ENCODE measurements at places on chromosomes 4 and X.

- DNase-seq: no peak
Observed at GRCh38 chr4:168071304-168071703, 21.0 kb upstream of the ANXA10 start.

DNA sequence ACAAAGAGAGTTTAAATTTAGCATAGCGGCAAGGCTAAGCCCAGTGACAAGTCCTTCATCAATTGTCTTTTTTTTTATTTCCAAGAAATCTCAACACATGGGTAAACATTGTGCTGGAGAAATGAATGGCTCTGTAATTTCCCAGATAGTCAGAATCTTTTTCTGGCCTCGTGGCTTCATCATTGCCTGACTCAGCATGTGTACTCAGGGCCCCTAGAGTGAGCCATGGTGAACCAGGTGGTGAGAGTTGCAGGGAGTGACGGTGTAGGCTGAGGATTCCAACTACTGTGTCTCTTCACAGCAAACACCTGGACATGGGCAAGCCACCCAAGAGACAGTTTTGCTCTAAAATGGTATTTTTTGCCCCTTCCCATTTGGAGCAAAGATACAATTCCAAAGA, 43.1 kb upstream of the UCP1 start:
- DNase-seq: no peak

GRCh38 chr4:39608451-39608850, 30.2 kb downstream of the SMIM14 start:
- no peak for DNase-seq

- DNase-seq: peak; percentile 49
Observed at GRCh38 chr4:78057135-78057599, at the start of gene FRAS1. TSS of gene FRAS1 (plus strand) at chr4:78057323. CDS start at chr4:78058010, 687 bp downstream.

DNA sequence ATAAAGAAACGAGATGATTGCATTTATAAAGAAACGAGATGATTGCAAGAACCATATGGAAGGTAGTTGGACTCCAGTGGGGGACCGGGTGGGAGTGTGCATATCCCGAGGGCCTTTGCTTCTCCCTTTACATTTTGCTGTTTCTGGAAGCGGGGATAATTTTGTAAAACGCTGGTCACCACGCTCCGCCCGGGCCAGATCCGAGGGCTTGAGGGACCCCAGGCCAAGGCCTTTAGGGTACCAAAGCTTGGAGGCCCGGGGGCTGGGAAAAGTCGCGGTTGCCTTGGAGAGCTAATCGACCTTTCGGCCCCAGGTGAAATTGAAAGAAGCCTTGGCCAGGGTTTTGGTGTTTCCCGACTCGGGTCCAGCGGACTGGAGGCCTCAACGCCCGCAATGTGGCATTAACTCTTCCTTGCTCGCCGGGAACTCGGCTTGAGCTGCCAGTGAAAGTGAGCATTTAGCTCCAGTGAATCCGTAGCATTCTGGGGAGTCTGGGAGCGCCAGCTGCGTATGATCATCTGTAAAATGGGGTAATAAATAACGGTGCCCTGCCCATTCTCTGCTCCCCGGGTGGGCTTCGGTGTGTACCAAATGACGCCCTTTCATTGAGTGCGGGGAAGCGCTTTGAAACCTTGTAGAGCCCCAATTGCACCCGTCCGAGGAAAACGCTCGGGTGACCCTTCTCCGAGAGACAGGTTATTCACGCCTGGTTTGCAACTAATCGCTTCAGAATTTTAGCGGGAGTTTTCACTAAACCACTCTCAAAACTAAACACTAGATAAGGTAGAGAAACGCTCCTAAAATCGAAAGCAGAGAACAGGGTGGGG, 4.5 kb downstream of the NKX3-2 start:
- DNase-seq: no peak

GRCh38 chr4:1907848-1908525, 36.8 kb downstream of the NSD2 start:
- DNase-seq: no peak

- DNase-seq: no peak
Observed at GRCh38 chr4:74055096-74055495, 16.6 kb upstream of the CXCL3 start.

DNA sequence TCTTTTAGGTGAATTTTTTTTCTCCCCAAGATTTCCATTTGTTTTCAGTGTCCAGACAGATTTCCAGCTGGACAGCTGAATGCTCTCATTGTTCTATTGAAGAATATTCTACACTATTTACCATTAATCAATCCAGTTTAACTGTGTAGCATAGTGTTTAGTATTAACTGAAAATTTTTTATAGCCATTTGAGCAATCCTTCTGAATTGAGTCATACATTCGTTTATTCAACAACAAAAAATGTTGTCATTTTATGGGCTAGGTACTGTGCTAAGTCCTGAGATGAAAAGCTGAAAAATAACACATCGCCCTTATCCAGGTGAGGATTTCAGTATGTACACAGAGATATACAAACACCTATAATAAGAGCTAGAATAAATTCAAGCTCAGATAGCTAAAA, 223.3 kb downstream of the COL25A1 start:
- DNase-seq: no peak

DNA sequence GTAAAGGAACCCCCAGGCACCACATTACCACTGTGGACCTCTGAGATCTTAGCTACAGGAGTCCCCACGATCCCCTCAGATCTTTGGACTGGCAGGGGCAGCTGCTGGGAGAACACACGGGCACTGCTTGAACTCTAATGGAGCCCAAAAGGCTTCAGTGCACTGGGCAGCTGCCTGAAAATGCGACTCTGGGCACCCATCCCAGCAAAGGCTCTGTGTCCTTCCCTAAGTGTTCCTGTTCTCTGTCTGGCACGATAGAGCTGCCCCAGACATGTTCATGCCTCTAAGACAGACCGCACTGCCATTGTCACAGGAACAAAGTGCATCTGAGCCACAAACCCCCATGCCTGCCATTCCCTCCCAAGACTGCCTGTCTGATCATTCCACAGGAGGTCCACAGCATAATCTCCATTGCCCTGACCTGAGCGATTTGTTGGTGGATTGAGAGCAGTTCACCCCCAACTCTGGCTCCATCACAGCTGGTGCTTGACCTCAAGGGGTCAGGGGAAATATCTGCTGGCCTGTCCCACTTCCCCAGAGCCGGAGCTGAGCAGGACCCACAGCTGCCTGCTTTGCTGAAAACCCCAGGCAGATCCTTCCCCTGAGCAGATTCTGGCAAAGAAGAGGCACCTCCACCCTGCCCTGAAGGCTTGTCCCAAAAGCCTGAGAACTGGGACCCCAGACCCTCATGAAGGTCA, 436.0 kb upstream of the INTU start:
- no peak for DNase-seq

DNA sequence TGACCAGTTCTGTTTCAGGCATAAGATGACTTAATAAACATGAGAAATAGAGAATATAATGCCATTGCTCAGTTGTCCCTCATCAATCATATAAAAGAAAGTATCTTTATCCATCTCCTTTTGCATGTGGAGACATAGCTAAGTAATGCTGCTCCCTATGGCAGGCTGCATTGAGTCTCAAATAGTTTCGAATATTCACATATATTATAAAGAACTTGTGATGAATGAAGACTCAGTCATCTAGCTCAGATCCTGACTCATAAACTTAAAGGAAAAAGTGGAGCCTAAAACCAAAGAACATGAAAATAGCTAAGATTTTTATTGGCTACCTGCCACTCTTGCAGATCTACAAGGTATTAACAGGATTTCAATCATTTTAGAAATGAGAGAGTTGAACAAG, 11.7 kb upstream of the TLL1 start:
- DNase-seq: no peak

GRCh38 chr4:56705334-56705733, 24.2 kb upstream of the HOPX start:
- DNase-seq: no peak

DNA sequence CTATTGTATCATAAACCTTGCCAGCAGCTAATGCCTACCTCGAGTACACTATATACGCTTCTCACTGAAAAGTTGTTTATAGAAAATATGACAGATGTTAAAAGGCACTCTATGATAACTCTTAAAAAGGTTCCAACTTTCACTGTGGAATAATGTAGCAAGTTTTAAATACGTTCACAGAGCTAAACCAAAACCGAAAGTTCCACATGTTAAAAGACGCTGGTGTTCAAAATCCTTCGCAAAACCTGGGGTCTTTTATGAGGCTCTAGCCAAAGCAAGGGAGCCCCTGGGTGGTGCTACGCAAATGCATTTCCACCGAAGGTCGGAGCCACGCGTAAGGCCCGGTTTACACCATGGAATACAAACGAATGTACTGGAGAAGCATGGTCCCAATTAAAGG, 103.7 kb upstream of the TENM3 start:
- DNase-seq: no peak

GRCh38 chrX:3990569-3990968, 277.1 kb upstream of the PRKX start:
- no peak for DNase-seq

GRCh38 chr4:113763029-113763285, 1.4 kb upstream of the CAMK2D start:
- no peak for DNase-seq

DNA sequence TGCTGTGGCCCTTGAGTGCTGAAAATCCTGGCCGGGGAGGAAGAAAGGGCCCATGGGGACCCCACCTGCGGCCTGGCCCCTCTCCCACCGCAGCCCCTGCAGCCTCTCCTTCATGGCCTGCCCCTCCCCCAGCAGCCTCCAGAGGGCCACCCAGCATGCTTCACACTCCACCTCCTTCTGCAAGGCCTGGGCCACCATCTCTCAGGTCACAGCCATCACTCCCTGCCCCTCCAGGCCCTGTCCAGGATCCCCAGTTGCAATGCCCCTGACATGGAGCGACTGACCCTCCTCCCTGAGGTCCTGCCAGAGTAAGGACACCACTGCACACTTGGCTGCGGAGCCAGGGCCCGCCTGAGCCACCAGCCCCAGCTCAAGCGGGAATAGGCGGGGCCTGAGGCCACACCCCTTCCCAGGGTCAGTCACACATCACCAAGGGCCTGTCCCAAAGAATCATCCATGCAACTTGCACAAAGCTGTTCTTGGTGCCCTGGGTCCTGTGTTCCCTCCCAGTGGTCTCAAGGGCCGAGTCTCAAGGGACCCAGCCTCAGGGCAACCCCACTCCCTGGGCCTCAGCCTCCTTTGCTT, 32.9 kb downstream of the CCNQ start:
- DNase-seq: no peak

GRCh38 chr4:169184236-169184635, 86.5 kb downstream of the SH3RF1 start:
- no peak for DNase-seq

DNA sequence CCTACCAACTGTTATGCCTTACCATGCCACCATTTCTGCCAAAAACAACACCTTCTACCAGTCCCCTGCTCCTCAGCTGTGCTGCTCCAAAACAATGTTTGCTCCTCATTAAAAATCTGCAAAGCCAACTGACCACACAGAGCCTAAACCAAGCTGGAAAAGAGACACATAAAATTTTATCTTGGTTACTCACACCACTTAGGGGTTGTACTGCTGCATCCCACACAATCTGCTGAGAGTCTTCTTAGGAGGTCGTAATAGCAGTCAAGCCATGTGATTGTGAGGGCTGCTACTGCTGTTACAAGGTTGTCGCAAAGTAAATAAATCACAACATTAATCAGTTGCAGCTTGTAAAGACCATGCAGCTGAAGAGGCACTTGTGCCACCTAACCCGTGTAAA, 607.4 kb upstream of the FAM241A start:
- DNase-seq: no peak

GRCh38 chr4:7676398-7676922, 241.7 kb upstream of the PSAPL1 start:
- DNase-seq: no peak

DNA sequence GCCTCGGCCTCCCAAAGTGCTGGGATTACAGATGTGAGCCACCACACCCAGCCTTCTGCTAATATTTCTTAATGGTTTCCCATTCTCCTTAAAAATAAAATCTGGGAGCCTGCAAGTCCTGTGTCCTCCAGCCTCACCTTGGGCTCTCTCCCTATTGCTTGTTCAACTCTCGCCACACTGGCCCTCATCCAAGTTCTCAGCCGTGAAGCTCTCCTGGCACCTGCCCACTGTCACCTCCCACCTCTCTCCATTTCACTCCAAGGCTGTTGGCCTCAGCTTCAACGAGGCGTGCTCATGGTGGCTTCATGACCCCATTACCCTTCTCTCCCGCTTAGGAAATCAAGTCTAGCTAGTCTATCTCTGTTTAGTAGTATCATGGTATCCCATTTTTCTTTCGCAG, 9.5 kb upstream of the ETNPPL start:
- DNase-seq: no peak

- DNase-seq: no peak
Observed at GRCh38 chr4:55534306-55534705, 12.4 kb downstream of the CLOCK start.

- DNase-seq: no peak
Observed at GRCh38 chr4:176611951-176612350, 180.8 kb downstream of the VEGFC start.

GRCh38 chr4:8905226-8905772, 33.7 kb upstream of the HMX1 start:
- no peak for DNase-seq

- DNase-seq: no peak
Observed at GRCh38 chrX:108699368-108699767, 37.0 kb downstream of the IRS4 start.

DNA sequence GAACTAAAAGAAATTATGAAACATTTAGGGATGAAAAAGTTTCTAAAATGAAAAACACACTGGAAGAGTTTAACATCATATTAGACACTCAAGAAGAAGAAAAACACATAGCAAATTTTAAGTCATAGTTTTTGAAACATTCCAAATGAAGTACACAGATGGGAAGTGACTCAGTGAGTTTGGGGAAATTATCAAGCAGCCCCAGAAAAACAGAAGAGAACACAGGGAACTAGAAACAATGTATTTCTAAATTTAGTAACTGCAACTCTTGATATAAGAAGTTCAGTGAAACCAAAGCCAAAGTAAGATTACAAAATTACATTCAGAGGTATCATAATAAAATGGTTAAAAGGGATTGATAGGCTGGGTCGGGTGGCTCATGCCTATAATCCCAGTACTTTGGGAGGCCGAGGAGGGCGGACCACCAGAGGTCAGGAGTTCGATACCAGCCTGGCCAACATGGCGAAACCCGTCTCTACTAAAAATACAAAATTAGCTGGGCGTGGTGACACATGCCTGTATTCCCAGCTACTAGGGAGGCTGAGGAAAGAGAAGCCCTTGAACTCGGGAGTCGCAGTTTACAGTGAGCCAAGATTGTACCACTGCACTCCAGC, 461.2 kb downstream of the KCTD8 start:
- no peak for DNase-seq

- no peak for DNase-seq
Observed at GRCh38 chr4:113336556-113336955, 287.1 kb downstream of the ANK2 start.

DNA sequence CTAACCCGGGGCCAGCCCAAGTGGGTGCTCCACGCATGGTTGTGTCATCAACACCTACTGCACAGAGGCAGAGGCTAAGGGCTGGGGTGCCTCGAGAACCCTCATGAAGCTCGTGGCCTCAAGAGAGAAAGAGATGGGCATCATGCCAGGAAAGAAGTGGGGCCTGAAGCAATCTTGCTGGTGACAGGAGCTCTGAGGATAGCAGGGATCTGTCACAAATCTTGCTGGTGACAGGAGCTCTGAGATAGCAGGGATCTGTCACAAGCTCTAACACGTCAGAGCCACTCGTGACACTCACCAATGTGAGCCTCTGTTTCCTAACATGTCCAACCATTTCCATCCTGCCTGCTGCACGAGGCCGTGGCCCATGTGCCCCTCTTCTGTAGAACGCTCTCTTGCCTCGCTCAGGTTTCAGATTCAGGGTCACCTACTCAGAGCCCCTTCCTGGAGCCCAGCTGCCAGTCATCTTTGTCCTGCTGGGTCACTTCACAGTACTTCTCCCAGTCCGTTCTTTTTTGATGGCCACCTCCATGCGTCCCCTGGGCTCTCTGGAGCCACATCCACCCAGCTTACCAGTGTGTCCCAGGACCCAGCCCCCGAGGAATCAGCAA, 21.1 kb downstream of the PNMA6E start:
- DNase-seq: no peak

- DNase-seq: no peak
Observed at GRCh38 chr4:102253860-102254259, 91.4 kb downstream of the SLC39A8 start.
